ENCODE measurements at places on chromosomes 5 and 9.

DNA sequence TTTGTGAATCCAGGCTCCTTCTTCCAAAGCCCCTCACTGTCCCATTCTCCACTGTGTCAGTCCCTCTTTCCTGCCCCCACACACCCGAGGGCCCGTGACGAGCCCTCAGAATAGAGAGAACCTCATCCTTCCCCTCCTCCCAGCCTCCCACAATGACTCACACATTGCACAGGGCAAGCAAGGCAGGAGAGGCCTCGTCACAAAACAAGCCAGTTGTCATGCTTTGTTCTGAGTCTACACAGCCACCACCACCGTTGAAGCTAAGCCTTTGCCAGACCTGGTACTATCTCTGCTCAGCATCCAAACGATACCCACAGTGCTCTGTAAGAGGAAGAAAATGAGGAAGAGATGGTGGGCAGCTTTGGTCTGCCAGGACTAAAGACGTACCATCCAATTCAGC is 142.2 kb upstream of the ZNF366 start:
- no peak for DNase-seq

- no peak for DNase-seq
These were observed 319.9 kb downstream of the RAB3C start for GRCh38 chr5:58902765-58903164.

GRCh38 chr9:91517801-91518200 is 94.2 kb upstream of the NFIL3 start:
- no peak for DNase-seq

- no peak for DNase-seq
These were observed 42.6 kb downstream of the ARHGEF28 start for GRCh38 chr5:73668486-73669111.

DNA sequence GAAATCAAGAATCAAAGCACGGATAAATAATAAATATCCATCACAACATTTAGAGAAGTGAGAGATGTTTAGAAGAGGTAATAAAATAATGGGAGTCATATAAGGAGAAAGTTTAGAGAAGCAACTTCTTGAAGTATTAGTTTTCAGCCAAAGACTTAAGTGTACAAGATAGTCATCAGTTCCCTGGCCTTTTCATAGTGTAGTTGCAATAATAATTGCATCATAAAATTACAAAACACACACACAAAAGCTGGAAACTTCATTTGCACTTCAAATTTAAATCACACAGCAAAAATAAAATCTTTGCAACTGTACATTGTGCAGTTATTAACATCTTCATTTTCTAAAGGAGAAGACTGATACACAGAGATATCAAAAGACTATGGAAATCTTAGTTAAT is 319.1 kb upstream of the RGMB start:
- no peak for DNase-seq

- DNase-seq: no peak
These were observed 295.5 kb upstream of the SMC2 start for GRCh38 chr9:103798620-103799019.
